ENCODE measurements at places on chromosomes 1 and 21.

DNA sequence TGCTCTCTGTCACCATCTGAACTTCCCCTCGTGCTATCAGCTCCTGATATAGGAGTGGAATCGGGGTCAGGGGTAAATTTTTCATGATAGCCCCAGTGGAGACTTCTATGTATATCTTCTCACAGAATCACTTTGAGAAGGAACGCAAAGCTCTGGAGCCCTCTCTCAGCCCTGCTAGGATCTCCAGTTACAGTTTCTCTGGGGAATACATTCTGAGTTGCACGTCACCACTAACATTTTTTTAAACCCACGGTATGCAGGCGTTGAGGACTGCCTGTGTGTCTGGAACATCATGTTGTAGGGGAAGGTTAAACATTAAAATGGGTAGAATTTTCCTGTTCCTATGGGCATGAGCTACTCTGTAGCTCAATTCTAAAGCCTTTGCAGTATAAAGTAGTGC lies 116.4 kb upstream of the FAM78B start:
- DNase-seq = no peak

- DNase-seq = no peak
Measured at GRCh38 chr1:212242288-212242984, 42.8 kb upstream of the PPP2R5A start.

DNA sequence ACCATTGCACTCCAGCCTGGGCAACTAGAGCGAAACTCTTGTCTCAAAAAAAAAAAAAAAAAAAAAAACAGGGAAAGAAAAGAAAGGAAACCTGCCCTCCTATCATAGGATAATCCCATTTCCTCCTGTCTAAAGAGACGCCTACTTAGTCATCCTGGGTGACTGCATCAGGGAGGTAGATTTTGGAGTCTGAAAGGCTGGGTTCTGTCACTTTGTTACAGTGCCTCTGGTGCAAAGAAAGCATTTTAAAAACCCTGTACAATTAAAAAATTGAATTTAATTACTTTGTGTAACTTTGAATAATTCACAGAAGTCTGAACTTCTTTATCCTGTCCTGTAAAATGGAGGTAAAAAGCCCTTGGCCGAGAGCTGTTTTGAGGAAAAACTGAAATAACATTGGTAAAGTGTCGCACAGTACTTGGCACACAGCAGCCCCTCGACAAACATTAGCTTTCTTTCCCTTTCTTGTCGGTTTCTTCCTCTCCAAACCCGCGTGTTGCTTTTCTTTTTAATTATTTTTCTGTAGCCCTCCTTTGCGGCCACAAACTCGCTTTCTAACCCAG lies 657 bp upstream of the HDAC1 start:
- no peak for DNase-seq

DNA sequence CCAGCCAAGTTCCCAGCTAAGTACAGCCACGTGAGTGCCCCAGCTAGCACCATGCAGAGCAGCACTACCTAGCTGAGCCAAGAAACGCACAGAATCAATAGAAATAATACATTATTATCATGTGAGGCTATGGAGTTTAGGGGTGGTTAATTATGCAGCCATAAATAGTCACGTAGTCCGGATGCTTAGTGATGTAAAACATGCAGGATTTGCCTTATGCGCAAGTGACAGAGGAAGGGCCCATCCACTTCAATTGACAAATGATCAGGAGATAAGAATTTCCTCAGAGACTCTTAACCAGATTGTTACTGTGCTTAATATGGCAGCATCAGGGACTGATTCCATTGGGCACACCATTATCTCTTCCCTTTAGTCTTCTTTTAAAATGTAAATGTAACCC lies 44.8 kb upstream of the DUSP10 start:
- DNase-seq = no peak

Data from stimulated activated CD8-positive, alpha-beta memory T cell treated with anti-CD3 and anti-CD28 coated beads, Interleukin-2, amount 100 ng/mL, for 1 hour (primary cell).